ENCODE measurements at places on chromosomes 6 and 20.

GRCh38 chr20:23623666-23624323, 14.0 kb downstream of the CST3 start:
- no peak for DNase-seq

- no peak for DNase-seq
Measured at GRCh38 chr6:113375950-113376846, 480.9 kb upstream of the MARCKS start.

DNA sequence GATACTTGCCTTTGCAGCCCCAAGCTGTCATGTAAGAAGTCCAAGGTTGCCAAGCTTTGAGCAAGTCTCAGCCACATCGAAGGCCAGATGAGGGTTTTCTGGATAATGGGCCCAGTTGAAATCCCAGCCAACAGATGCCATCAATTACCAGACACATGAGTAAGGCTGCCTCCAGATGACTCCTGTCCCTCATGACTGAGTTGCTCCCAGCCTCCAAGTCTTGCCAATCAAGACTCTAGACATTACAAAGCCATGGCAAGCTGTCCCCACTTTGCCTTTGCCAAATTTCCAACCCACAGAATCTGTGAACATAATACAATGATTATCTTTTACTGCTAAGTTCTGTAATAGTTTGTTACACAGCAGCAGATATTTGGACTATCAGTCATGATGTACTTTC, 76.8 kb upstream of the ARMC2 start:
- no peak for DNase-seq

DNA sequence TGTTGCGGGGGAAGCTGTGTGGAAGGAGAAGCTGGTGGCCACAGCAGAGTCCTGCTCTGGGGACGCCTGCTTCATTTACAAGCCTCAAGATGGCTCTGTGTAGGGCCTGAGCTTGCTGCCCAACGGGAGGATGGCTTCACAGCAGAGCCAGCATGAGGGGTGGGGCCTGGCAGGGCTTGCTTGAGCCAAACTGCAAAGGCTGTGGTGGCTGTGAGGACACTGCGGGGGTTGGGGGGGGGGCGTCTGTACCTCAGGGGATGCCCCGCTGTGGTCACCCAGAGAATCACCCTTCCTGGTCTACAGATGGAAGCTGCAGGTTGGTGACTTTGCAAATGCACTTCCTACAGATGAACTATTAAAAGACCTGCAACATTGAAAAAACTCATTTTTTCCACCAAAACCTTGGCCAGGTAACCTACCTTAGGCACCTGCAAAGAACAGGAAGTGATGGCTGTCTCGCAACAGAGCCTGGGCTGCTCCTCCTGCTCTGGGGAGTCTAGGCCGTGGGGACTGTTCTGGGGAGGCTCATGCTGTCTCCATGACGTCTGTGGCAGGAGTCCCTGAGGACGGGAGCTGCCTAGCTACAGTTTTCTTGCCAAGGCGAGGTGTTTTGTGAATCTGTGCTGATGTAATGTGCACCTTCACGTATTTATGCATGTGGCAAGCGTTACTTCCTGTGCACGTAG, 7.3 kb downstream of the NPBWR2 start:
- DNase-seq = no peak

GRCh38 chr20:58512808-58513552, 2.2 kb downstream of the APCDD1L start:
- no peak for DNase-seq

GRCh38 chr6:13943943-13944342, 19.2 kb downstream of the RNF182 start:
- DNase-seq = no peak

DNA sequence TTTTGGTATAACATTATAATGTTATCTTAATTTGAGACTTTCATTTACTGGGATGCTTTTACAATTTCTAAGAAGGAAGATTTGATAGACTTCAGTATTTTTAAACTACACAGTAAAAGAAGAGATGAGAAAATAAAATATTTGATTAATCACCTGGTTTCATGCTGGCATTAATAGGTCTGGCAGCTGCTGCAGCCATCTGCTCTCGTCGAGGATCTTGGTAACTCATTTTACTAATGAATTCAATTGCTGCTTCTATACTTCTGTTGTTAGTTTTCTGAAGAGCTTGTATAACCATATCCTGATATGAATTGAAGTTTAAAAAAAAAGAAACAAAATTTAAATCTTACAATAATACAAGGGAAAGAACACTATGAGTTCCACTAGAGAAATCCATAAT, 23.0 kb downstream of the LATS1 start:
- DNase-seq = no peak

GRCh38 chr6:147546501-147547368, 38.2 kb downstream of the SAMD5 start:
- DNase-seq = no peak

- DNase-seq = peak; percentile 61
Measured at GRCh38 chr6:28802417-28803336, 121.1 kb downstream of the TRIM27 start.

- no peak for DNase-seq
Measured at GRCh38 chr6:125947615-125948014, 9.0 kb upstream of the HINT3 start.

GRCh38 chr6:157937916-157938315, 43.7 kb upstream of the SYNJ2 start:
- no peak for DNase-seq

GRCh38 chr6:110560239-110561007, 84.0 kb upstream of the SLC22A16 start:
- no peak for DNase-seq

GRCh38 chr6:141677598-141678211, 455.0 kb upstream of the GJE1 start:
- DNase-seq = no peak

- DNase-seq = no peak
Measured at GRCh38 chr20:5353624-5354496, 37.1 kb upstream of the PROKR2 start.

DNA sequence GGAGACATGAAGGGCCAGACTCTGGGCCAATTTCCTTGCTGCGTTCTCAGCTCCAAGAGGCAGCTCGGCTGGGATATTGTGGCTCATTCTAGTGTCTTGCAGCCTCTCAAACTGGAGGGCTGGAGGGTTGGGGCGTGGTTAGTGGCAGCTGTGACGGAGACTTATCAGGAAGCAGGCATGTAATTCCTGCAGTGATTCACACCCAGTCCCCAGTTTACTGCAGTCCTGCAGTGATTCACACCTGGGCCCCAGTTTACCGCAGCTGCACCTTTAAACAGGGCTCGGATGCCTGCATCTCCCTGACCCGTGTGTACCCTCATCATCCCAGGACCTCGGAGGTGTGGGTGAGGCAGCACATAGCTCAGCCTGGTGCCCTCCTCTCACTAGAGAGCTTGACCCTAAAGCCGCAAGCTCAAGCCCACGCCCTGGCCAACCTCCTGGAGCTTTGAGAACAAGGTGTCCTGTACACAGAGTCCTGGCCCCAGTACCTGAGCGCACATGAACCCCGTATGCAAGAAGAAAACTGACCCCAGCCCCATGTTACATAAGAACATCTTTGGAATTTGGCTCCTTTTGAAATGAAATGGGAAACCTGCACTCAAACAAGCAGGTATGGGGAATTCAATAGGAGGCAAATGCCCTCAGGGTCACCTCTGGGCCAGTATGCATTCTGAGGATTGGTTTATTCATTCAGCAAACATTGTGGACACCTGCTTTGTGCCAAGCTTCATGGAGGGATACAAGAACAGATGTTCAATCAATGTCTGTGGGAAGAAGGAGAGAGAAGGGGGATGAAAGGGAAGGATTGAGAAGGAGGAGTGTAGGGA, 55.3 kb upstream of the FAM83D start:
- peak; percentile 78 for DNase-seq

DNA sequence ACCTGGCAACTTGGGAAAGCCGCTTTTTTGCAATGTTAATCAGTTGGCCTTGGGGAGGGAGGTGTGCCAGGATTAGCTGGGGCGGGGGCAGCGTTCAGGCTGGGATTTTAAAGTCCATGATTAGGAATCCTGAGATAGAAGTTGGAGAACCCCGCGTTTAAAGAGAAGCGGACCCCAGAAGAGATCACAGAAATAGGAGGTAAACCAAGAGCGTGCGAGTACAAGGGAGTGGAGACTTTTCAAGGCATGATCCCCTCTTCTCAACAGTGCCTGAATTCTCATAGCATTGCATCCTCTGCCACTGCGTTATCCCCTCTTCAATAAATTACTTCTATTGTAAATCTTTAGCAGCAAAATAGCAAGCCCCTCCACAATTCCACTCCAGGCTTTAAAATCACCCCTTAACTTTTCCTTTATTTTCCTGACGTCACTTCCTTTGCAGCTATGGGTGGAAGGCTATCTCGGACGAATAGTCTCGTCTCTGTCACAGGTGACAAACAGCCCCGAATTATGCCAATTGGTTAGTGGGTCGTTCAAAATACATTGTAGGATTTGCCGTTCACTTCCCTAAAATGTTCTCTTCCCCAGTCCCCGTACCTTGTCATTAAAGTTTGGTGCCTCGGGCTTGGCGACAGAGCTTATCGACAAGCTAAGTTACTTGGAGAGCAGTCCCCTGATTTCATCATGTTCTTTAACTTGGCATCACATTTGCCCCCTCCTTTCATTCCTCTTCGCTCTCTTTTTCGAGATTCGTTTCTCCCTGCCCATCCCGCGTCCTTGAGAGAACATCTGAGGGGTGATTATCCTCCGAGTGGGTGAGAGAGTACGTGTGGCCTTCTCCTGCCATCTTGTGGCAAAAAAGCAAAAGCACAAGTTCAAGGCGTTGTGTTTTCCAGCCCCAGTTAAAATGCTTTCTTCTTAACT, 17.1 kb downstream of the OR2B2 start:
- DNase-seq = peak; percentile 66

GRCh38 chr6:40671001-40671693, 84.0 kb upstream of the LRFN2 start:
- no peak for DNase-seq

DNA sequence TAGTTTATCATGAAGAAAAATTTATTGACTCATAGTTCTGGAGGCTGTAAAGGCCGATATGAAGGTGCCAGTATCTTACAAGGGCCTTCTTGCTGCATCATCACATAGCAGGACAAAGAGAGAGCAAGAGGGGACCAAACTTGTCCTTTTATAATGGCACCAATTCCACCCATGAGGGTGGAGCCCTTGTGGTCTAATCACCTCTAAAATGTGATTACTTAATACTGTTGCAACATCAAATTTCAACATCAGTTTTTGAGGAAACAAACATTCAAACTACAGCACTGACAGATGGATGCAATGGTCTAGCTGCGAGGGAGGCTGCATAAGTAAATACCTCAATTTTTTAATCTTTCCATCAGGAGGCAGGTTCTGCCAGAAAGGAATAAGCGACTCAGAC, 76.7 kb upstream of the LAMA2 start:
- DNase-seq = no peak

GRCh38 chr20:47677635-47678453, 107.4 kb downstream of the SULF2 start:
- peak; percentile 76 for DNase-seq

GRCh38 chr6:45185403-45186251, 142.5 kb upstream of the RUNX2 start:
- no peak for DNase-seq

- no peak for DNase-seq
Measured at GRCh38 chr6:134217105-134217797, 100.7 kb downstream of the SGK1 start.

- peak; percentile 21 for DNase-seq
Measured at GRCh38 chr20:40160097-40160550, 528.9 kb downstream of the MAFB start.

DNA sequence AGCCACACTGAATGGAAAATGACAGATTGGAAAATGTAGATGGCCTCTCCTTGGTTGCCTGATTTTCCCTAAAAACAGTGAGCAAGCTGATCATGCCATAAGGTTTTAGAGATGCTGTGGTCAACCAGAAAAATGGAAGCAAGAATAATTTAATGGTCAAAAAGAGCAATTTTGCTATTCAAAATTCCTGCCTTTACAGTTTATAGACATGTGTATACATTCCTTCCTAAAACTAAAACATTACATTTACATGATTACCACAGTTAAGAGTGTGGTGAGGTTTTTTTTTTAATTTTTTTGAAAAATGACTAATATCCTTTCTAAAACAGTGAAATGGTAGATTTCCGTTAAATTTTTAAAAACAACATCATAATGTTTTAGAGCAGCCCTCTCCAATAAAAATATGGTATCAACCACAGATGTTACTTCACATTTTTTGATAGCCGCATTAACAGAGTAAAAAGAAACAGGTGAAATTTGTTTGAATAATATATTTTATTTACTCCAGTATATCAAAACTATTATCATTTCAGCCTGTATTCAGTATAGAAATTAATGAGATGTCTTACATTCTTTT, 407.0 kb upstream of the SOX4 start:
- DNase-seq = no peak

DNA sequence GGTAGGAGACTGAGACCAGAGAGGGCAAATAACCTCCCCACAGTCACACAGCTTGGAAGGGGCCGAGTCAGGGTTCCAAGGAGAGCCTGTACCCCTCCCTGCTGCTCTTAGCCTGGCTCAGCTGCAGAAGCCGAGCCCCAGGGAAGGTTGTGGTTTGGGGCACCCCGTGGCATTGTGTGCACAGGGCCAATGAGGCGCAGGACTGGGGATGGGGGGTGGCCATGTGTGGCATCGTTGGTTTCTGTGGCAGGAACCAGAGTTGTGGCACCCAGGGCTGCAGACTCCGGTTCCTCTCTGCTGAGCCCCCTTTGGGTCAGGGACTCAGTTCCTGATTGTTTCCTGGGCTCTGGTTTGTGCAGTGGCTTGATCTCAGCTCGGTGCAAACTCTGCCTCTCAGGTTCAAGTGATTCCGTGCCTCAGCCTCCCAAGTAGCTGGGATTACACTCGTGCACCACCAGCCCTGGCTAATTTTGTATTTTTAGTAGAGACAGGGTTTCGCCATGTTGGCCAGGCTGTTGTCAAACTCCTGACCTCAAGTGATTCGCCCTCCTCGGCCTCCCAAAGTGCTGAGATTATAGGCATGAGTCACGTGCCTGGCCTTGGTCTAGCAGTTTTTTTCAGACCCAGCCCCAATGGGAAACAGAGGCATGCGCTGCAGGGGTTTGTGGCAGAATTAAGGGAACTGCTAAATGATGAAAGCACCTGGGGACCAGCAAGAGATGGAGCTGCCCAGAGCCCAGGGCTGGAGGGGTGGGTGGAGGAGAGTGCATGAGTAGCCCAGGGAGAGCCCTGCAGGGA, 221.0 kb upstream of the SULF2 start:
- no peak for DNase-seq

GRCh38 chr20:24382743-24383142, 86.7 kb upstream of the SYNDIG1 start:
- no peak for DNase-seq

- DNase-seq = peak; percentile 22
Measured at GRCh38 chr6:53359843-53360092, 11.0 kb upstream of the ELOVL5 start.

Data from stimulated activated CD4-positive, alpha-beta T cell treated with anti-CD3 and anti-CD28 coated beads, Interleukin-15, amount 100 ng/mL, for 24 hours (primary cell).